ENCODE measurements at places on chromosomes 1 and 21. TPM values are rescaled to one million over a fixed set of nuclear protein-coding genes. Genes with fewer than 3 reads are reported as not detected.

DNA sequence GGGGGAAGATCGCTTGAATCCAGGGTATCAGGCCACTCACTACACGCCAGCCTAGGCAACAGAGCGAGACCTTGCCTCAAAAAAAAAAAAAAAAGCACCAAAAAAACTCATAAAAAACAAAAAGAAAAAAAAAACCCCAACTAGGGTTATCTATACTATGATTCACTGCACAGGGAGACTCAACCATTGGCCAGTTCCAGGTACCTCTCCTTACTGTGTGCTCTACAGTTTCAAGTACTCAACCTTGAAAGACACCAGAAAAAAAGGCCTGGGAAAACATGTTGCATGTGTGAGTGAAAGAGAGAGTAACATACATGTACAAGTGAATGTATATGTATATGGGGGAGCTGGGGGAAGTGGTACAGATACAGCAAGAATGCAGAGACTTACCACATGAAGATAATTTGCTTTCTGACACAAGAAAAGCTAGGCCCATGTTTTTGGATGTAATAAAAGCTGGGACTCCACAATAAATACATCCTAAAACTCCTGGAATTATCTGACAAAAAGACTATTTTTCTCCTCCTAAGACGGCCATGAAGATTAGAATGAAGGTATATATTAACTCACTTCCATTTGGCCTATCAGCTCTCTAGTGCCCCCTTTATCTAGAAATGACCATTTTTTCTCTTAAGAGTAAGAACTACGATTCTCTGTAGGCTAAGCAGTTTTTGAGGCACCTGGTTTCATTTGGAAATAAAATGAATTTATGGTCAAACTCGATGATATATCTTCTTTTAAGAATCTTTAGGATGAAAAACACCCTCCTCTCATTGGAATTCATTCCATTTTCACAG, 52.2 kb downstream of the SLC27A3 start:
- DNase-seq, result no peak

CFAP74 gene
- not detected for total RNA-seq

GRCh38 chr1:201346987-201347386, 30.5 kb downstream of the TNNT2 start:
- DNase-seq, result no peak

- DNase-seq, result no peak
Measured at GRCh38 chr1:236851871-236852270, 56.8 kb downstream of the MTR start.

GRCh38 chr1:96519851-96520578, 201.6 kb upstream of the PTBP2 start:
- no peak for DNase-seq

DNA sequence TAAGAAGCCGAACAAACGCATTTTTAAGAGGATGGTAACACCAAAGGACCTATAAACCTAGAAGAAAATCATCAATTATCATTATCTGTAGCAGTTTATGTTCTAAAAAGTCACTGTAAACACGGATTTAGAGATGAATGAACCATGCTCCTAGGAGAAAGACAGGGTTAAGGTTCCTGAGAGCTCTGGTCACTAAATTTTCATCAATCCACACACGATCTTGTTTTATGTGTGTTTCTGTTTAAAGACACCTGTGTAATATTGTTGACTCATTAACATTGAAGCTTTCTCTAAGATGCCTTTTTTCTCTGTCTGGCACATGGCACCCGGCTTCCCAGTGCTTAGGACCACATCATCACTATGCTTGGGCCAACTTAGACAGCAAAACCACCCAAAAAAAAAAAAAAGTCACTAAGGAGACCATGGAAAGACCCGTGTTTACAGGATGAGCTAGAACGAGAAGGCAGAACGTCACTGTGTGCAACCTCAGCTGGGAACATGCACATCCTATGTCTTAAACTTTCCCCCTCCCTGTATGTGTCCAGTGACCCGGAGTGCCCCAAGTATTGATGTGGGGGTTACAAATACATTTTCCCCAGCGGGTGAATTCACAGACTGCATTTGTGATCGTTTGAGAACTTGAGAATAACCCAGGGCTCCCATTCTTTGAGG, 55.8 kb upstream of the PDE9A start:
- no peak for DNase-seq

DNA sequence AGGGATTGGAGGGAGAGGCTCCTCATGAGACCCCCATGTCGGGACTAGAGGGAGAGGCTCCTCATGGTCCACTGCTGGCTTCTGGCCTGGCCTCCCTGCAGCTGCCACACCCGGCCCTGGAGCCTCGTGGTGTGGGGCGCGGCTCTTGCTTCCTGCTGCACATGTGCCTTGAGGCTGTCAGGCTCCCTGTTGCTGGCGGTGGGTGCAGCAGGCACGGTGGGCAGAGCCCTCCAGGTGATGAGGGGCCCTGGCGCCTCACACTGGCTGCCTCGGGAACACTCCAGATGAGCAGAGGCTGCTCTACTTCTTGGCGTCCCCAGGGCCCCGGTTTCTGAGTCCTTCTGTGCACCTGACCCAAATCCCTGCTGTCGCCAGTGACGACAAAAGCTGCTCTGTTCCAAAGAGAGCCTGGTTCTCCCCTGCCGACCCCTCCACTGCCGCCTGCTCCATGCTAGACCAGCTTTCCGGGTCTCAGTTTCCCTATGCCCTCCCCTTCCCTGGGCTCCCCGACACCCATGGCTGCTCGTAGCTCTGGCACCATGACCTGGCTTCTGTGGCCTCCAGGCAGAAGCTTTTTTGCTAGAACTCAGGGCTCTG, 9.7 kb upstream of the ATAD3B start:
- DNase-seq, result no peak

GRCh38 chr1:1907098-1907736, 7.8 kb upstream of the CALML6 start:
- DNase-seq, result no peak

- DNase-seq, result no peak
Measured at GRCh38 chr21:43731476-43731875, 12.5 kb downstream of the PDXK start.

GRCh38 chr1:101238681-101239094, 1.9 kb downstream of the S1PR1 start:
- peak; percentile 68 for DNase-seq

- no peak for DNase-seq
Measured at GRCh38 chr21:38911484-38912101, 105.9 kb downstream of the ETS2 start.

DNA sequence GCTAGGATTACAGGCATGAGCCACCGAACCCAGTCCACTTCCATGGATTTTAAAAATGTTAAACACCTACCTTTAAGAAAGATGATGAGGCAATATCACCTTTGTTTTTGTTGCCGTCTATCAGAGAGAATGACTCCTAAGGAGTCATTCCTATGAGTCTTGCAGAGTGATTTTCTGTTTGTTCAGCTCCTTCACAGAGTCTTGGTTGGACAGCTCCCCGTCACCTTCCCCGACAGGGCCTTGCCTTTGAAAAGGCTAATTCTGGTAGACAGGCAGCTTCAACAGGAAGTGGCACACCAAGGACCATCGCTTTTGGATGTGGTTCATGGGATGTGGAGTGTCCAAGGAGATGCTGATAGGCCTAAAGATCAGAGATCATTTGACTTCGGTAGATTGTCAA, 17.5 kb downstream of the ZBTB18 start:
- DNase-seq, result no peak

FHAD1 gene
- total RNA-seq, result not detected

PCSK9 gene
- total RNA-seq, result 0.27 TPM

TSTD1 gene
- total RNA-seq, result 34.2 TPM

IGSF9 gene
- not detected for total RNA-seq

GRCh38 chr1:27572019-27572678, 31.8 kb downstream of the AHDC1 start:
- DNase-seq, result no peak

LCE6A gene
- not detected for total RNA-seq

Data from thoracic aorta (tissue), 2 donors.